ENCODE measurements at places on chromosomes 5 and 9. TPM values are rescaled to one million over a fixed set of nuclear protein-coding genes. Genes with fewer than 3 reads are reported as not detected.

DNA sequence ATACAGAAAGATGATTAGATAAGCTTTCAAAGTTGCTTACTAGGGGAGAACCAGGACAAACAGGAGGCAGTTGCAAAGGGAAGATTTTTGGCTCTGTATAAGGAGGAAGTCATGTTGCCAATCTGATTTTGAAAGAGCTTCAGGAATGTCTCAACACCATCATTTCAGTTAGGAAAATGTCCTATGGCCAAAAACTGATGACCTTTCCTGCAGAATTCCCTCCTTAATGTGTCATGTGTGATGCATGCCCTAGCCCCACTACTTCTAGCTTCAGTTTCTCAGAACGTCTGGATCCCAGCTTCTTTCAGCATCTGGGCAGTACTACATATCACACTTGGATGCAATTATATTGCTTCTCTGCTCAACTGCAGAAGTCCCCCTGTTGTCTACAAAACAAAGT is 211.5 kb upstream of the NREP start:
- DNase-seq, result no peak

DNA sequence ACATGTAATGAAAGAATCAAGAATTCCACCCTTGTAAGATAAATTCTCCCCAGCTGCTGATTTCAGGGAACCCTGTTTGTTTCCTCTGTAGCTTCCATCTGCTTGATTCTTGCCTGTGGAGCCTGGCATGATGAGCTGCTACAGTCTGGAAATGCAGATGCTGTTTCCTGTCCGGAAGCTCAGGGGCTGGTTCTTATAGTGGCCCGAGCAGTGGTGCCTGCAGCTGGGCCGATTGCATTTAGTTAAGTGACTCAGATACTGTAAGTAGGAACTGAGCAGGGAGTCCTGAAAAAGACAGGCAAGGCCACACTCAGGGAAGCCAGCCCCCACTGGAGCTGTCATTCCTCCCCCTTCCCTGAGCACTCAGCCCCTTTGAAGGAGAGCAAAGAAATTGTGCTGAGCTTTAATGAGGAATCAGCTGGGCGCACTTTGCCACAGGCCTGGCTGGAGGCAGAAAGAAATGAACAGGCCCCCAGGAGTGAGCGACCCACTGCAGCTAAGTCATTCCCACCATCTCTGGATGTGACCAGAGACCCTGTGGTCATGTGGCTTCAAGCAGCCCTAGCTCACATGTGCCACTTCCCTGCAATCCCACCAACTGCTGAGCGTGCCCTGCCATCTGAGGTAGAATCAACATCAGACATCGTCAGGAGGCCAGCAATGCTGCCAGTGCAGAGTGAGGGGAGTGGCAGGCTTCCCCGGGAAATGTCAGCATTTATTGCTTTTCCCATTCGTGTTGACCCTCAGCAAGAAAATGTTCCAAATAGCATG is 206.0 kb upstream of the WWC1 start:
- no peak for DNase-seq

GRCh38 chr5:33465120-33465519 is 24.4 kb downstream of the TARS1 start:
- DNase-seq, result no peak

- DNase-seq, result no peak
Measured at GRCh38 chr9:77210116-77210515, 32.8 kb downstream of the VPS13A start.

DNA sequence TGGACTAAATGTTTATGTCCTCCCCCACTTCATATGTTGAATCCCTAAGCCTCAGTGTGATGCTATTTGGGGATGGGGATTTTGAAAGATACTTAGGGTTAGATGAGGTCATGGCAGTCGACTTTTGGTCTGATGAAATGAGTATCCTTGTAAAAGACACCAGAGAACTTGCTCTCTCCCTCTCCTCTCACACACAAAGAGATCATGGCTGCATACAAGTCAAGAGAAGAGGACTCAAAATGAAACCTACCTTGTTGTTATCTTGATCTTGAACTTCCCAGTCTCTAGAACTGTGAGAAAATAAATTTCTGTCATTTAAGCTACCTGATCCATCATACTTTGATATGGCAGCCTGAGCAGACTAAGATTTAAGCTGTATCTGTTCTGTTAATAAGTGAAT is 144.0 kb upstream of the HAPLN1 start:
- DNase-seq, result no peak

DNA sequence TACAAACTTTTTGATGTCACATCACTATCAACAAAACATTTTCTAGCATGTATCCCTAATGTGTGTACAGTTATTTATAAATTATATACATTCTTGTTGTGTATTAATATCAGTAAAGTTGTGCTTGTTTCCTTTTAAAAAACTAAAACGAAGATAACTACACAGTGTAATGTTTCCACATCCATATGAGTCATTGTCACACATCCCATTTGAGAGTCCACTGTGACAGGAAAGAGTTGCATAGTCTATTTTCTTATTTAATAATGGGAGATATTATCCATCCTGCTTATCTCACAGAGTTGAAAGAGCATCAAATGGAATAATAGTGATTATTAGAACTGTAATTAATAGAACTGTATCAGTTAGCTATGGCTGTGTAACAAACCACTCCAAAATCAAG is 434.0 kb upstream of the CLINT1 start:
- DNase-seq, result no peak

- no peak for DNase-seq
Measured at GRCh38 chr9:18245911-18246310, 228.0 kb upstream of the ADAMTSL1 start.

DNA sequence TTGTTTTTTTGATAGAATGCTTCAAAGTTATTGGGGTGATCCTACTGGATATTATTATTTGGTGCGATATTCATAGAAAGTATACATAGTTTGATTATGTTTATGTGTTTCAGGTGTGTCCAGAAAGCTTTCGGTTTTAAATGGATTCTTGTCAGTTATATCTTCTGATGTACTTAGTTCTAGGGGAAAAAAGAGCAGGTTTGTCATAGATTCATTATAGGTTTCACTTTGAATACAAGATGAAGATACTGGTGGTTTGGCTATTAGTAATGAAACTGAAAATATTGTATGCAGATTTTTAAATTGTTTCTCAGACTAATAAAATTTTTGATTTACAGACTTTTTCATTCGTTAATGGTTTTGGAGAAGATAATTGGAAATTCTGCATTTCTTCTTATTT is 98.9 kb downstream of the MAN2A1 start:
- no peak for DNase-seq

GRCh38 chr9:92723299-92723625 is 41.4 kb downstream of the BICD2 start:
- DNase-seq, result peak; percentile 51

DNA sequence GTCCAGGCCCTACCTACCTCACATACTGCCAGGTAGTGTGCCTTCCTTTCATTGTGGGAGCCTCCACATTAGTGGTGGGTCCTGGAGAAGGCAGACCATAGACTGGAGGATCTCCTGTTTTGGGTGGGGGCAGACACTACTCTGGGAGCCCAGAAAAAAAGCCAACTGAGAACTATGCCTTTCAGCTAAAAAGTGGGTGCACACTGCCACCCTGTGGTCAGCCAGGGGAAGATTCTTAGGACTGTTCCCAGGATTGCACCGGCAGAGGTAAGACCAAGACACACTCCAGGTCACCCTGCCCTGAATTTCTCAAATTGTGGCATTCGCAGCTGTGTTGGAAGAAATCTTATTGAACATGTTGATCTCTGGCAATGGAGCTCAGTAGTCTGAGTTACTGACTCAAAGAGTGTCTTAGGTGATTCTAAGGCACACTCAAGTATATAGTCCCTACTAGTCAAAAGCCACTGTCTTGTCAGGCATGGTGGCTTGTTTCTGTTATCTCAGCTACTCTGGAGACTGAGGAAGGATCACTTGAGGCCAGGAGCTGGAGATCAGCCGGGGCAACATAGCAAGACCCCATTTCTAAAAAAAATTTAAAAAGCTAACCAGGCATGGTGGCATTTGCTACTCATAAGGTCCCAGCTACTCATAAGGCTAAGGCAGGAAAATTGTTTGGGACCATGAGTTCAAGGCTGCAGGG is 3.6 kb downstream of the SIGMAR1 start:
- no peak for DNase-seq

- DNase-seq, result no peak
Measured at GRCh38 chr9:107685901-107686300, 196.3 kb upstream of the KLF4 start.

DNA sequence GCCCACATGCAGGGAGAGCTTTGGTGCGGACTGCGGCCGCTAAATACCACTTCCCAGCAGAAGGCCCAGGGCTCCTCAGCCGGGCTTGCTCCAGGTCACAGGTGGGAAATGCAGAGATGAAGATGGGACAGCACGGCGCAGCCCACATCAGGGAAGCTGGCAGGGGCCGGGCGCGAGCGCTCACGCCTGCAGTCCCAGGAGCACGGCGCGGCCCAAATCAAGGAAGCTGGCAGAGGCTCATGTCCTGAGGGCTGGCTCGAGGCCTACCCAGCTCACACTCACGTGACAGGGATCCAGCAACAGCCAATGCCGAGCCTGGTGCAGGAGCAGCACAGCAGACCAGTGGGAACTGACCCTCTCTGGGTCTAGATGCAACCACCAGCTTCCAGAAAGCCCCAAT is 16.3 kb downstream of the LPCAT1 start:
- DNase-seq, result peak; percentile 79

- peak; percentile 87 for DNase-seq
Measured at GRCh38 chr5:134371834-134372340, 518 bp downstream of the UBE2B start.

- no peak for DNase-seq
Measured at GRCh38 chr5:58735637-58736036, 152.8 kb downstream of the RAB3C start.

Gene SGCD
- 1.9 TPM for total RNA-seq

Gene HRH2
- 14.7 TPM for total RNA-seq

Gene ADAMTSL2
- 20.1 TPM for total RNA-seq

Gene ALDH1B1
- total RNA-seq, result 16.1 TPM

Gene GALNT10
- 67.2 TPM for total RNA-seq
